ENCODE measurements at places on chromosomes 1 and 21.

DNA sequence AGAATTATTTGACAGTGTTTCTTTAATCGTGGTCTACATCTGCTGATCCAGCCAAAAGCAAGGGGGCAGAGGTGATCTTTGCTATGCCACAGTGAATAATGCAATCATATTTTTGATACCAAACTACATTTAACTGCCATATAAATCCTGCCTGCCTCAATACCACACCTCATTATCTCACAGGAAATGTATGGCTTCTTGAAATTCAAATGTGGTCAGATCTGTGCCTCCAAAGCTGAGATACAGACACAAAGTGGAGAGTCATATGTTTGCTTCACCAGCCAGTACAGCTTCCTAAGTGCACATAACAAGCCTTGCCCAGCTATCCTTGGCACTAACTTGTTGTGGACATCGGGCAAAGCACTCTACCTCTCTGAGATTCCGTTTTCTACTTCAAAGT, 250.0 kb upstream of the NFIA start:
- no peak for DNase-seq

DNA sequence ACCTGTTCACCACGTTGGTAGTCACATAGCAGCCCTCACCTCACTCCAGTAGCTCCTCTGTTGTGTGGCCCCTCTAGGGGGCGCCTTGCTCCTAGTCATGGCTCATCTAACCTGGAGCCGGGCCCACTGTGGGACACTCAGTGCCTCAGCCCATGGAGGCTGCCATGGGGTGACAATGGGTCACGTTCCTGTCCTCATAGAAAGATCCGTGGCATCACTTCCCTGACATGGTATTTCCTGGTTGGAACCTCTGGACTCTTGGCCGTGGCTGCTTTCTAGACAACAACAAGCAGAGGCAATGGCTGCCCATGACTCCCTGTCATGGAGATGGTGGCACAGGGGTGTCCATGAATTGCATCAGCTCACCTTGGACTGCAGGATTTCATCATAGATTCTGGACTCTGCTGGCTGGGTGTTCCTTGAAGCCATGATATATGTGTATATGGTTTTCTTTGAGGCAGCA, 27.5 kb upstream of the SLAMF6 start:
- peak; percentile 75 for DNase-seq

- DNase-seq = no peak
Observed at GRCh38 chr1:211959221-211959620, 76.1 kb downstream of the INTS7 start.

DNA sequence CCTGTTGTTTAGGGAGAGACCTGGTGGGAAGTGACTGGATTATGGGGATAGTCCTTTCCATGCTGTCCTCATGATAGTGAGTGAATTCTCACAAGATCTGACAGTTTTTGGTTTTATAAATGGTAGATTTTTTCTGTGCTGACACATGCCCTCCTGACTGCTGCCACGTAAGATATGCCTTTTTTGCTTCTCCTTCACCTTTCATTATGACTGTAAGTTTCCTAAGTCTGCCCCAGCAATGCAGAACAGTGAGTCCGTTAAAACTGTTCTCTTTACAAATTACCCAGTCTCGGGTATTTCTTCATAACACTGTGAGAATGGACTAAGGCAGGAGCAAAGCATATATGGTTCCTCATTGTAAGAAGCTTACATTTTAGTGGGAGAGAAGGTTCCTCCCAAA, 1727.2 kb downstream of the NCAM2 start:
- no peak for DNase-seq

- no peak for DNase-seq
Observed at GRCh38 chr1:117501281-117501680, 104.6 kb upstream of the TENT5C start.

DNA sequence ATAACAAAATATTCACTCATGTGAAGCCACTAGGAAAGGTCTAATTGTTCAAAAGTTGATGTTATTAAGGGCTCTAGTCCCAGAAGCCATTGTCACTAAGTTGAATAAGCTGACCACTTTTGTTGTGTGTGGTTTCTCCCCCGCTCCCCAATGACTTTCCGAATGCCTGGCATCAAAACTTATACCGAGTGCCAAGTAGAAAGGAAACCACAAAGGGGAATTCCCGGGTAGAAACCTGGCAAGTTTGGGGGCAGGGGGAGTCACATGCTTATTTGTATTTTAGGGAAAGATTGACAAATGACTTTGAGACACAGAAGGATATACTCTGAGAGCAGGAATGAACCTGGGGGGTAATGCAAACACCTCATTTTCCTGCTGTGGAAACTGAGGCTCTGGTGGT, 154.1 kb downstream of the TGFBR3 start:
- peak; percentile 55 for DNase-seq

- no peak for DNase-seq
Observed at GRCh38 chr1:150749720-150750311, 15.8 kb downstream of the CTSS start.

- no peak for DNase-seq
Observed at GRCh38 chr1:208604295-208604694, 360.1 kb upstream of the PLXNA2 start.

- no peak for DNase-seq
Observed at GRCh38 chr1:40901886-40902852, 40.0 kb upstream of the CITED4 start.

DNA sequence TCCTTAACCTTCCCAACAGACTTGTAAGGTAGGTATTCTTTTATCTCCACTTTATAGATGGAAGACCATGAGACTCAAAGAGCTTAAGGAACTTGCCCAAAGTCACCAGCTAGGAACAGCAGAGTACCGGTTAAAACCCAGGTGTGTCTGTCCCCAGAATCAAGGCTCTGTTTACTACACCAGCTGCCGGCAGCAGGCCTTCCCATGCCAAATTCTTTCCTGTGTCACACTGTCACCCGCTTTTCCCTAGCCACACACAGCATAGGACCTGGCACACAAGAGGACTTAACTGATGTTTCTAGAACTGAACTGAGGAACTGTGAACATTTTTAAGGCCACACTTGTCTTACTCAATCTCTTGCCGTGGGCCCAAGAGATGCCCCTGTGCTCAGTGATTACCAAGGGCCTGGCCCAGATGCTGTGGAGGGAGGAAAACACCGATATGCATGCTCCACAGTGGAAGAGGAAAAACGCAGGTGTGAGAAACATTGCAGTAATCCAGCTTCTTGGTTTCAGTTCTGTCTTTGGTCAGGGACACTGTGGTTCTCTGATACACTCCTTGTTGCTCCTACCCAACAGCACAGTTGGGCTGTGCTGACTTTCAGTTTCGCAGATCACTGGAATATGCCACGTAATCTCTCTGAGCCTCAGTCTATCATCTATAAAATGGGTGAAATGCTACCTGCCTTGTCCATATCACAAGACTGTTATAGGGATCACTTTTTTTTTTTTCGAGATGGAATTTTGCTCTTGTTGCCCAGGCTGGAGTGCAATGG, 13.9 kb upstream of the LY9 start:
- DNase-seq = no peak

GRCh38 chr1:117110774-117111173, 10.8 kb downstream of the TRIM45 start:
- no peak for DNase-seq

DNA sequence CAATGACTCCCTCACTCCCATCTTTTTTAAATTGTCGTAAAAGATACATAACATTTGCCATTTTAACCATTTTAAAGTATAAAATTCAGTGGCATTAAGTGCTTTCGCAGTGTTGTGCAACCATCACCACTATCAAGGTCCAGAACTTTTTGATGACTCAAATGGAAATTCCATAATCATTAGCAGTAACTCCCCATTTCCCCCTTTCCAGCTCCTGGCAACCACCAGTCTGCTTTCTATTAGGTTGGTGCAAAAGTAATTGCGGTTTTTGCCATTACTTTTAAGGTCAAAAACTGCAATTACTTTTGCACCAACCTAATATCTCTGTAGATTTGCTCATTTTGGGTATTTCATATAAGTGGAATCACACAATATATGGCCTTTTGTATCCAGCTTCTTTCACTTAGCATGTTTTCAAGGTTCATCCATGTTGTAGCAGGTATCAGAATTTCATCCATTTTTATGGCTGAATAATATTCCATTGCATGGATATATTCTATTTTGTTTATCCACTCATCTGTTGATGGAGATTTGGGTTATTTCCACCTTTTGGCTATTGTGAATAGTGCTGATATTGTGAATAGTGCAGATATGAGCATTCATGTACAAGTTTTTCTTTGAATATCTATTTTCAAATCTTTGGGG, 159.7 kb downstream of the HIVEP3 start:
- no peak for DNase-seq

DNA sequence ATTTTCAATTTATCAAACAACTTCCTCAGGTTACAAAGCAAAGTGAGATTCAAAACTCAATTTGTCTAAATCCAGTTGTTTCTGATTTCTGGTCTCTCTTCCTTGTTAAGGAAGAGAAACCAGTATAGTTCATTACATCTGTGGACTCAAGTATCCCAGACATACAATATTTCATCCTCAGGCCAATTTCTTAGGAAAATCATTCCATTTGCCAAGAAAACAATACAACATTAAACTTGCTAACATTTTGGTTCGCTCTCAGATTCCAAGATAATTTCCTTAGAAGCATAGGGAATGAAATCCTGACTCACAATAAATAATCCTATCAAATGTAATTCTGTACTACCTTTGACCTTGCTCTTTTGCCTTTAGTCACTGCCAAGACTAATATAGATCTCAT, 11.2 kb upstream of the TTLL7 start:
- no peak for DNase-seq

GRCh38 chr1:109687641-109688499, at the start of gene GSTM1:
GSTM1 (plus strand) TSS chr1:109687817; CDS start chr1:109687874, 57 bp downstream.
- DNase-seq = peak; percentile 78

DNA sequence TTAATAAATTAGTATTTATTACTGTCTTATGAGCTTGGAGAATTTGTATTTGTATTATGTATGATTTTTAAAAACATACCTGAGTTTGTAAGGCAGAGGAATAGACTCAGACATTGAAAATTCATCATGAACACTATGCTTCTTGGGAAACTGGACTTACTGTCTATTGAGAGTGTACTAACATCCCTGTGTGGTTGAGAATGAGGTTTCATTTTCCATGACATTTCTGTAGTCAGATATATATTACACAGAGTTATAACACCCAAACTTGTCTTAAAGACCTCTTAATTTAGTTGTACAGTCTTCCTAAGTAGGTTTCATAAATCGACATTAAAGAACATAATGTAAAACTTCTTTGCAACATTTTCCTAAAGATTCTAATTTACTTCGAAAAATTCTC, 30.0 kb downstream of the PPP2R5A start:
- DNase-seq = no peak

DNA sequence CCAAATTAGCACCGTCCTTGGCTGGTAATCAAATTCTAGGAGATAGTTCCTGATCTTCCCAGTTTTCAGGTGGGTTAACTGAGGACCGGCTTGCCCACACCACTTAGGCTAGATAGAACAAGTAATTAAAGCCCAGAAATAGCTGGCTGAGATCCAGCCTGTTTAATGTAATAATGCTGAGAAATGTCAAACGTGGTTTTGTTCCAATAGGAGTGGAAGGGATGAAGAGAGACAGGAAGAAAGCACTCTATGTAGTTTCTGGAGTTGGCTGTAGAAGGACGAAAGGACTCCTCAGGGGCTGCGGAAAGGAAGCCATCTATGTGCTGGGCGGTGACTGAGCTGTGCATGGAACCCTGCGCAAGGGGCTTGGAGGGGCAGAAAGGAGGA, 18.6 kb downstream of the NAV1 start:
- DNase-seq = no peak

DNA sequence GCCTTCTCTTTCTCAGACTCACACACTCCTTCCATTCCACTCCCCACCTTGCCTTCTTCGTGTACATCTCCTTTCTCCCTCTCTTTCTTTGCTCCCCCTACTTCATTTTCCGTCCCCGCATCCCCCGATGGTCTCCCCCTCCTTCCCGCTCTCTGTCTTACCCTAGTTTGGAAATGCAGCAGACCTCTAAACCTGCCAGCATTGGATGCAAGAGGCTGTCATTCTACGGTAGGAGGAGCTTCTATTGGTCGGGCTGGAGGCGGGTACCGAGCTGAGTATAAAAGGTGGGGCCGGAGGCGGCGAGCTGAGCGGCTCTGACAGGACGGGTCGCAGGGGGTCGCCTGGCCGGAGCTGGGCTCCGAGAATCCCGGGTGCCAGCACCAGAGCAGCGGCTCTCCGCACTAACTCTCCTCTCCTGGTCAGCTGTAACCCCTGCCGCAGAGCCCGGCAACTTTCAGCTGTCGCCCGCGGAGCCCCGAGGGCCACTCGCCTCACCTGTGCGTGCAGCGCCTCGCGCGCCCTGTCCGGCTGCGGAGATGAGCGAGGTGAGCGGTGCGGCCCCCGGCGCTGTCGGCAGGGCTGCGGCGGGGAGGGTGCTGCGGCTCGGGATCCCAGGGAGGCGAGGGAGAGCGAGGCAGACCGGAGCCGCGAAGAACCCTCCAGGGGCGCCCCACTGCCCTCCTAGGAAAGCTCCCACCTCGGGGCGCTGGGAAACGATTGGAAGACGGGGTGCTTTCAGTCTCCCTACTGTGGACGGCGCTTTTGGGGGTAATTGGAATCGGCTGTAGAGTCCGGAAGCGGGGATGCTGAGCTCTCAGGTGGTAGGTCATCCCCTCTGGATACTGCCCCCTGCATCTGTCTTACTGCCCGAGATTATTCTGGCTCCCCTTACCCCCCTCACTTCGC, at the start of gene PCP4L1:
Gene PCP4L1 (plus strand): TSS at position 307 of the 906 bp plus-strand sequence. CDS start 230 bp downstream, at position 537.
- DNase-seq = peak; percentile 41

DNA sequence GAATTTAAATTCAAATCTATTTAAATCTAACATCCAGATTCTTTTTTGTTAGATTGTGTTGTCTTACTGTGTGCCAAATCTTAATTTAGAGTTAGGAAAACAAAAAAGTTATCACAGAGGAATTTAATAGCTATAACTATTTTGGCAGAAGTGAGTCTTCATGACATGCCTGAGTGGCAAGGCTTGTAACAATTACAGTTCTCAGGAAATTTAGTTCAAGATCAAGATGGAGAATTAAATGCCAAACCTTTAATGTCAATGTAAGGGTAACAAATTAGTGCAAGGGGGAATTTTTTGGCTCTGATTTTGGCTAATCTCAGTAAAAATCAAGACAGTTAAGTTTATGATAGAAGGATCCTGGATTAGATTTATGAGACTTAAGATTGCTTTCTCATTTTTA, 58.4 kb downstream of the GDAP2 start:
- no peak for DNase-seq

- no peak for DNase-seq
Observed at GRCh38 chr1:157948312-157949073, 45.0 kb upstream of the KIRREL1 start.

GRCh38 chr1:218872026-218872425, 301.7 kb upstream of the LYPLAL1 start:
- DNase-seq = no peak

GRCh38 chr1:154567386-154568156, at the start of gene CHRNB2:
CHRNB2 (plus strand) TSS chr1:154567778; CDS start chr1:154568045, 267 bp downstream.
- peak; percentile 78 for DNase-seq

GRCh38 chr1:116808848-116809508, 54.7 kb downstream of the CD2 start:
- DNase-seq = no peak

GRCh38 chr1:61050541-61051442, 31.6 kb upstream of the NFIA start:
- no peak for DNase-seq

- DNase-seq = no peak
Observed at GRCh38 chr1:245334235-245334634, 179.4 kb downstream of the KIF26B start.
